ENCODE measurements at places on chromosomes 12 and 14.

DNA sequence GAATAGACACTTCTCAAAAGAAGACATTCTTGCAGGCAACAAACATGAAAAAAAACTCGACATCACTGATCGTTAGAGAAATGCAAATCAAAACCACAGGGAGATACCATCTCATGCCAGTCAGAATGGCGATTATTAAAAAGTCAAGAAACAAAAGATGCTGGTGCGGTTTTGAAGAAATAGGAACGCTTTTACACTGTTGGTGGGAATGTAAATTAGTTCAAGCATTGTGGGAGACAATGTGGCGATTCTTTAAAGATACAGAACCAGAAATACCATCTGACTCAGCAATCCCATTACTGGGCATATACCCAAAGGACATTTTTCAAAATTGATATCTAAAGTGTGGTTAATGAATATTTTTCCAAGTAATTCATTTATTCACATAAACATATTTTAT lies 39.6 kb upstream of the LIN7A start:
- DNase-seq: no peak

- no peak for DNase-seq
These were observed 811 bp upstream of the INF2 start for GRCh38 chr14:104688505-104689108.

GRCh38 chr12:53726946-53727309 lies 324 bp downstream of the CALCOCO1 start:
- DNase-seq: no peak

- no peak for DNase-seq
These were observed 124.2 kb downstream of the CACNA1C start for GRCh38 chr12:2177003-2177402.

- DNase-seq: no peak
These were observed 17.9 kb downstream of the RECQL start for GRCh38 chr12:21483531-21483930.

DNA sequence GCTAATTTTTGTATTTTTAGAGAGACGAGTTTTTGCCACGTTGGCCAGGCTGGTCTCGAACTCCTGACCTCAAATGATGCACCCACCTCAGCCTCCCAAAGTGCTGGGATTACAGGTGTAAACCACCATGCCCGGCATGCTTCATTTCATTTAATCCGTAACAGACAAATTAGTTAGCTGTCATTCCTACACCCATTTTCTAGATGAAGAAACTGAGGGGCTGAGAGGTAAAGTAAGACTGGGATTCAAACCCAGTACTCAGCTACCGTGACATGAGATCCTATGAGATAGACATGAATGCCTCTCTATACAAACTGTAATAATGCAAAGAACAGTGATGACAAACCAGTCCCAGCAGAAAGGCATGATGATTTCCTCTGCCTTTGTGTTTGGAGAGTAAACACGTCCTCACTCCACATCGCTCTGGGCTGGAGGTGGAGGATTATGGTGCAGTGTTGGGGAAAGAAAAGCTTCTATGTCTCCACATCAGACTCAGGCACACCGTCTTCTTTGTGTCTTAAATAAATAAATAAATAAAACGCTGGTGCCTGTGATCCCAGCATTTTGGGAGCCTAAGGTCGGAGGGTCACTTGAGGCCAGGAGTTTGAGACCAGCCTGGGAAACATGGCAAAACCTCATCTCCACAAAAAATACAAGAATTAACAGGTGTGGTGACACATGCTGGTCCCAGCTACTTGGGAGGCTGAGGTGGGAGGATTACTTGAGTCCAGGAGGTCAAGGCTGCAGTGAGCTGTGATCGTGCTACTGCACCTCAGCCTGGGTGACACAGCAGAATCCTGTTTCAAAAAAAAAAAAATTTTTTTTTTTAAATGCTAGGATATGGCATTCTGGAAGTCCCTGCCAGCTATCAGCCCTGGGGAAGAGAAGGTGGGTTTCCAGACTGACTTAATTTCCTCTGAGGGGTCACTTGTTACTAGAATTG lies 10.5 kb downstream of the VSX2 start:
- DNase-seq: no peak

- peak; percentile 1 for DNase-seq
These were observed 1093.3 kb downstream of the SLC16A7 start for GRCh38 chr12:60689137-60689536.

DNA sequence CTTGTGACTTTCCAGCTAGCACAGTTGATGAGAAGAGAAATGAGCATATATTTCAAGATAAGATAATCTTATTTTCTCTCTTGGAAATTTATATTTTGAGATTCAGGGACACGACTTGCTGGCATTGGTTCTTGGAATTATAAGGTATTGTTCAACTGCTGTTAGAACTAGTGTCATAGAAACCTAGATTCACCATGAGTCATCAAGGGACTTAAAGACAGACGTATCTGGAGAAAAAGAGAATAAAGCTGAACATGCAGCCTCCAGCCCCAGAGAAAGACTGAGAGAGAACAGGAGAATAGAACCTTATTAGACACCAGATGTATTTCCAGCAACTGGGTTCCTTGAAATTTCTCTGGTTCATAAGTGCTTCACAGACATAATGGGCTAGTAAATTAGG lies 194.4 kb upstream of the PPFIA2 start:
- no peak for DNase-seq

GRCh38 chr12:7431993-7432685 lies 11.8 kb downstream of the CD163L1 start:
- DNase-seq: no peak

- DNase-seq: peak; percentile 3
These were observed 30.5 kb downstream of the PUS7L start for GRCh38 chr12:43728117-43728516.

GRCh38 chr12:11630046-11630706 lies 19.3 kb upstream of the ETV6 start:
- DNase-seq: no peak

GRCh38 chr14:50352584-50352983 lies 40.5 kb downstream of the DMAC2L start:
- DNase-seq: no peak

- no peak for DNase-seq
These were observed 11.0 kb upstream of the PLEKHG3 start for GRCh38 chr14:64692986-64693809.

GRCh38 chr12:73892201-73892600 lies 645.4 kb upstream of the ATXN7L3B start:
- no peak for DNase-seq

GRCh38 chr12:49888461-49889151 lies 15.1 kb downstream of the FAIM2 start:
- no peak for DNase-seq

DNA sequence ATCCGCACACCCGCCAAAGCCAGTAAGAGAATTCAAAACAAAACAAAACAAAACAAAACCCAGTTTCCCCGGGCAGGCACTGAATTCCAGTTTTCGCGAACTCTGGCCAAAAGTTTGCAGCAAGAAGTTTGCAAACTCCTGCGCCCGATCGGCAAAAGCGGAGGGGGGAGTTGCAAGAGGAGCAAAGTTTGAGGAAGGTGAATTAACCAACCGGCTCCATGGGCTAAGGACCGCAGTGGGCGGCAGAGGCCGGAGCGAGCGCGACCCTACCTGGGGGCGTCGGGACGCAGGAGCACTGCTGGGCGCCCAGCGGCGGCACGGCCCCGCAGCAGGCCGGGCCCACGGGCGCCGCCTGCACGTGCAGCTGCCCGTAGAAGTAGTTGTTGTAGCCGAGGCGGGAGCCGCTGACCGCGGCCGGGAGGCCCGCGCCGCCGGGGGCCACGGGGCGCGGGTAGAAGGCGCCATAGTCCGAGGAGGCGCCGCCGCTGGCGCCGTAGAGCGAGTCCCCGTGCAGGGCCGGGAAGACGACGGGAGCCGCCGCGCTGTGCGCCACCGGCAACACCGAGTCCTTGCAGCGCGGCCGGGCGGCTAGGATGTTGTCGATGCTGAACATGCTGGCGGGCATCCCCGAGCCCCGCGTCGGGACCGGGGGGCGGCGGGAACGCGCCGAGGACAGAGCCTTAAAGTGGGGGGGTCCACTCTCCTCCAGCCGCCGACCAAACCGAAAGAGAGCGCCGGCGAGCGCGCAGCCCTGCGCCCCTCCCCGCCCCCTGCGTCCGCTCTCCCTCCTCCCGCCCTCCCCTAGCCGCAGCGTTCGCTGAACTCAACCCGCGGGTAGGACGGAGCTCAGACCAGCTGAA lies at the start of gene GSC:
Gene GSC (minus strand): TSS at position 723 of the 860 bp plus-strand sequence. CDS start 98 bp downstream, at position 625.
- DNase-seq: peak; percentile 49

DNA sequence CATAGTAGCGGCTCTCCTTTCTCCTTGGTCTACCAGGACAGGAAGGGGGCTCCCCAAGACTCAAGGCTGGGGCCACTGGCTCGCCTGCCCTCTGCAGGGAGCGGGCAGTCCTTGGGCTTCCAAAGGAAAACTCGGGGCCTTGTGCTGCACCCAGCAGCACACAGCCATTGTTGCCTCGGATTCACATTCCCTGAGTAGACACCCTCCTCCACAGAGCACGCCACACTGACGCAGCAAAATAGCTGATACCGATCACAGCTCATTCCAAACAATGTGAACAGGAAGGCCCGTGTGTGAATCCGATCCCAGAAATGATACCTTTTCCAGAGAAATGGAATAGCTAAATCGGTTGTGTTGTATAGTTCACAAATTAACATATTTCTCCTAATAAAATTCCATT lies 65.1 kb upstream of the DYNC1H1 start:
- no peak for DNase-seq

GRCh38 chr14:56002876-56003625 lies 115.2 kb upstream of the PELI2 start:
- DNase-seq: peak; percentile 70

GRCh38 chr12:1845427-1845826 lies 25.1 kb downstream of the LRTM2 start:
- DNase-seq: no peak

DNA sequence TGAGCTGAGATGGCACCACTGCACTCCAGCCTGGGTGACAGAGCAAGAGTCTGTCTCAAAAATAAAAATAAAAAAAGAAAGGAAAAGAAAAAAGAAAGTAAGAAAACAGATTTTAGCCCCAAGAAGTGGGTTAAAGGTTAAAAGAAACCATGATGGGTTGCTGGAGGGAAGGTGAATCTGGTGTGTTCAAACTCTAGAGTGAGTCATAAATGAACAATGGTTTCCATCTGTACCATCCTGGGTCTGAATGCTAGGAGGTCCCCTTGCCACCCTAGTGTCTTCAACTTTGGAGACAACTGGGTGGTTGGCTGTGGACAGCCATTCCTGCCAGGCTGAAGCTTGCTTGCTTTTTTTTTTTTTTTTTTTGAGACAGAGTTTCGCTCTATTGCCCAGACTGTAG lies 1.6 kb upstream of the RPS26 start:
- DNase-seq: no peak

Measured in common myeloid progenitor, CD34-positive (primary cell).